ENCODE measurements at places on chromosomes 6 and 20.

GRCh38 chr20:43721429-43722152 lies 5.2 kb downstream of the GTSF1L start:
- DNase-seq = no peak

- DNase-seq = no peak
These were observed 63.7 kb downstream of the PRR18 start for GRCh38 chr6:166244353-166245045.

GRCh38 chr20:46111028-46111835 lies 6.9 kb upstream of the CD40 start:
- DNase-seq = no peak

DNA sequence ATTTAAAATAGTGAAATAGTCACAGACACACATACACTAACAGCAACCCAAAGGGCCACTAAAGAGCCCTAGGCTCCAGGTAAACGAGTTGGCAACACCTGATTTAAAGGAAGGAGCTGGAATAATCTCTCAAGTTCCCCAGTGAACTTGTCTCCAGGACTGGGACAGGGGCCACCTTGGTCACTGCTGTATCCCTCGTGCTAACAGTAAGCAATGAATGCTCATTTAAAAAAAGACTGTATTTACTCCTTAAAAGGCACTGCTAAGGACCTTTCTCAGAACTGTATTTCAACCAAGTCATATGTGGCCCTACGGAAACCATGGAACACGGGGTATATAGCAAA lies 1.3 kb downstream of the DIDO1 start:
- no peak for DNase-seq

GRCh38 chr6:30942338-30943060 lies 1.7 kb downstream of the MUCL3 start:
- DNase-seq = no peak

GRCh38 chr20:24376311-24377099 lies 92.9 kb upstream of the SYNDIG1 start:
- no peak for DNase-seq

GRCh38 chr6:112252571-112253497 lies 1.5 kb downstream of the LAMA4 start:
- DNase-seq = no peak

- no peak for DNase-seq
These were observed 9.2 kb upstream of the PREX1 start for GRCh38 chr20:48837014-48837413.

- no peak for DNase-seq
These were observed 126.5 kb upstream of the MAN1A1 start for GRCh38 chr6:119476024-119476423.

DNA sequence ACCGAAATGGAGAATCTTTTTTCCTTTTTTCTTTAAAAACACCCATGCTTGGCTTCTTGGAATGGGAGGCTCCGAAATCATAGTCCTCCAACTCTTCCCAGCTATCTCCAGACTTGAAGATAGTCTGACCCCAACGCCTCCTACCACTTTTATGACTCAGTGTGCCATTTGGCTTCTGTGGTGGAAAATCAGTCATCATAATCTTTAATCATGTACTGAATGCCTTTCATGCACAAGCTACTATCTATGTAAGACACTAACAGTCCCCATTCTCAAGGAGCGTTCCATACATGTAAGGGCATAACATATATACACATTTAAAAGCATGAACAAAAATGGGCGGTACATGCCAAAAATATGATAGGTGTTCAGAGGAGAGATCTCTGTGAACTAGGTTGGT lies 44.1 kb downstream of the TMEM14B start:
- DNase-seq = no peak

DNA sequence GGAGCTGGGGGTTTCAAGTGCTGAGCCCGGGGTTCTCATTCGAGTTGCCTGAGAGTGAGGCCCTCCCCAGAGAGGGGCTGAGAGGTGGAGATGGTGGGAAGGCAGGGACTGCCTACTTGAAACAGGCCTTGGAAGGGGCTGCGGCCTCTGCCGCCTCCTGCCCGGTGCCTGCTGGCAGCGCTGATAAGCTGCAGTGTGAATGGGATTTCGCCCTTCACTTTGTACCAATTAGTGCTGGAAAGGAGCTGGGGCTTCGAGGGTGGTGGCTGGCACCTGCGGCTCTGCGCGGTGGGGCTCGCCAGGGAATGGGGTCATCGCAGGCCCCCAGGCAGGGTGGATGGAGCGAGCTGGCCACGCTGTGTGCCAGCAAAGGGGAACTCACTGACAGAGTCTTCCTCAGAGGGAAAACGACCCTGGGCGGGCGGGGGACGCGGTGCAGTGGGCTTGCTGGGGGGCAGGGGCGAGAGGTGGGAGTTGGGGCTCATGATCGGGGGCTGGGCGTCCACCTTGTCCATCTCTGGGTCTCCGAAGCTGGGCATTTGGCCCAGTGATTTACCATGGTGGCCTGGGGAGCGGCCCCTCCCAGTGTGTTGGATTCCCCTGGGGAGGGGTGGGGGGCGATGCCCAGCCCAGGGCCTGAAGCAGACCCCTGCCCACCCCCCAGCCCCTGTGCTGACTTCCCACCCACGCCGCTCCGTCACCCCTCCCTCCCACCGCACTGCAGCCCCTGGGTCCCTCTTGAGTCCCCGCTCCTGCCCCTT lies 22.9 kb downstream of the COL20A1 start:
- no peak for DNase-seq

DNA sequence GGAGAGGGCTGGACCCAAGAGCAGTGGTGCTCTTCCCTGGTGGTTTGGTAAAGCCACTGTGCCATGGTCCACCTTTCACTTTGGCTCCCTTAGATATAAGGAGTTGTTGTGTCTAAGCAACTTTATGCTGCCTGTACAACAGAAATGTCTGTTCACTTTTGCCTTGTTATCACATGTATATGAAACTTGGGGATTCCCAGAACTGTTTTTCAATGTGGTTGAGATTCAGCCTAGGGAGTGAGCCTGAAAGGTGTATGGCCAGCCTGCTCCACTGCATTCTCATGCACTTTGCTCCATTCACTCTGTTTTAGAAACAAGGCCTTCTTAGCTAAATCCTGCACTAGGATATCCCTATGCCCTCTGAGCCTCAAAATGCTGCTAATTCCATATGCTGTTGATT lies 234.5 kb upstream of the THEMIS start:
- no peak for DNase-seq

Data from NCI-H1105 (cell line).